CD4-positive, alpha-beta T cell treated with Interleukin-2 at 100 ng/mL for 4 hours (primary cell): ENCODE measurements at places on chromosomes 16 and 17.

DNA sequence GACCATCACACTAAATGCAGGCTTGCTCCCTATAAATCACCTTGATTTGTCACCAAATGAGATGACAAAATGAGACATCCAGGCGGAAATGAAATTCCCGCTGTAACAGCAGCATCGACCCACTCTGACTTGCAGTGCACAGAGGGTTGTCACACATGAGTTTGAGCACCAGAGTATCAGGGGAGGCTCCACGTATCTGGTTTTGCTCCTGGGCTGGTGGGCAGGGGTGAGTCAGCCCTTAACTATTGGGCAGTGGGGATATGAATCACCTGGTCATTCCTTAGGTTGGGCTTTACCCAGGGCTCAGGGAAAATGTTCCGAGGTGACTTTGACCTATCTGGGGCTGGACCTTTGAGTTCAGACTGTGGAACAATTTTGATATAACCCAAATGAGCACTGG is 245.2 kb upstream of the CCL2 start:
- DNase-seq: no peak

GRCh38 chr16:31085411-31085810 is 3.3 kb downstream of the PRSS53 start:
- no peak for DNase-seq

- no peak for DNase-seq
Observed at GRCh38 chr16:65453646-65454045, 331.8 kb upstream of the CDH11 start.

GRCh38 chr17:62643496-62643895 is 16.0 kb downstream of the MRC2 start:
- no peak for DNase-seq

- peak; percentile 88 for DNase-seq
Observed at GRCh38 chr16:22297871-22298733, 893 bp downstream of the POLR3E start.

- DNase-seq: no peak
Observed at GRCh38 chr16:17233318-17234002, 237.3 kb downstream of the XYLT1 start.

DNA sequence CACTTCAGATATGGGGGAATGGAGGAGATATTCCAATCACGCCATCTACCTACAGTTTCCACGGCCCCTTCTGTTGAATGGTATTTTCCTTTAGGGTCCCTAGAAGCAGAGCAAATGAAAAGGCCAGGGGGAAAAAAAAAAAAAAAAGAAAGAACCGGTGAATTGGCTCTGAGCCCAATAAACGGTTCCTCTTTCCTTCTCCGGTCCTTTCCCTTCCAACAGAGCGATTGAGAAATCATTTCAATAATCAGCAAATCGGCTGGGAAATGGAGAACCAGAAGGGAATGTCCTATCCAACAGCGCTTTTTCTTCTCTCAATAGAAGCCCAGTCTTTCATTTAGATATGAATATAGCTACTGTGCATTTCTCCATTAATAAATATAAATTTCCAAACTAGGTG is 26.8 kb upstream of the HOXB13 start:
- no peak for DNase-seq

GRCh38 chr17:38748892-38749222 is 721 bp upstream of the PCGF2 start:
- DNase-seq: no peak

DNA sequence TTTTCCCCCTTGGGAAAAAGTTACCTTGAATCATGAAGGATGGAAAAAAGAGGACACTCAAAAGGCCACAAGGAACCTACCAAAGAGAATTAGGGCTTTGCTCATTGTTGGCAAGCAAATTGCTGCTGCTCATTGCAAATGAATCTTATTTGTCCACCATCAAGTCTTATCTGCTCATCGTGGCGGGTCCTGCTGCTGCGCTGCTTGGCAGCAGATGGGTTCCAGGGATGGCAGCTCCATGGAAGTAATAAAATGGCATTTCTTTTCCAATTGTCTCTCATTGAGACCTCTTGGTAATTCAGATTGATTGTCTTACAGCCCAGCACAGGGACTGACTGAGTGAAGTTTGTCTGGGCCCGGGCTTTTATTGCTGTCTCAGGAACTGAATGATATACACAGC is 118.7 kb downstream of the MRM1 start:
- DNase-seq: no peak

DNA sequence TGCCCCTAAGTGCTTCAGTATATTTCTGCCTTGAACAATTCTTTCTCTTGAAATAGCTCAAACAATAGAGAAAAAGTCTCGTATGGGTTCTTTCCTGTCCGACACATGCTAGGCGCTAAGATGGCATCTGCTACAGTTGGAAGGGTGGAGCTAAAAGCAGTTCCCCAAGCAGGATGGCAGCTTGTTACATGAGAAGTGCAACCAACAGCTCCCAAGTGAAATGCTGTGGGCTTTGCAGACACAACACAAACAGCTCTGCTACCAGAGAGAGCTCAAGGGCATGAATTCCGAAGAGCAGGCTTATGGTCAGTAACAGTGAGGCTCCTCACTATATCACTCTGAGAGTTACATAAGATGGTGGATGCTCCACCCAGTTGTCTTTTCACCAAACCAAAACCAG is 83.8 kb downstream of the VPS53 start:
- no peak for DNase-seq

- no peak for DNase-seq
Observed at GRCh38 chr16:48862087-48862532, 252.1 kb upstream of the N4BP1 start.

DNA sequence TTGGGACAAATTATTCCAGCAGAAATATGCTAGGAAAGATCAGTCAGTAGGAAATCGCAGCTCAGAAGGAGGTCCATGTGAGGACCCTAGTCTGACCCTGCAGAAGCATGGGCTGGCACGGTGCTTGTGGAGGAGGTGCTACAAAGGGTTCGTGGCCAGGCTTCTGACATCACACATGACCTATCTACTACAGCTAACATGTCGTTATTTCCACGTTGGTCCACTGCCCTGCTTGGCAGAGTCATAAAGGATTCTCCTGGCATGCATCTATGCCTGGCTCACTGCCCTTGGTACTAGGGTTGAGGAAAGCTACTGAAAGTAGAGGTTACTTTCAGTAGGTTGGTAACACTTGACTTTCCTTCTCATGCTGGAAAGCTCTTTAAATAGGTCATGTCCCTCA is 118.1 kb upstream of the SHISA6 start:
- no peak for DNase-seq

GRCh38 chr17:37792787-37793186 is 47.9 kb upstream of the HNF1B start:
- no peak for DNase-seq

GRCh38 chr16:47731252-47731651 is 270.1 kb downstream of the PHKB start:
- DNase-seq: no peak

DNA sequence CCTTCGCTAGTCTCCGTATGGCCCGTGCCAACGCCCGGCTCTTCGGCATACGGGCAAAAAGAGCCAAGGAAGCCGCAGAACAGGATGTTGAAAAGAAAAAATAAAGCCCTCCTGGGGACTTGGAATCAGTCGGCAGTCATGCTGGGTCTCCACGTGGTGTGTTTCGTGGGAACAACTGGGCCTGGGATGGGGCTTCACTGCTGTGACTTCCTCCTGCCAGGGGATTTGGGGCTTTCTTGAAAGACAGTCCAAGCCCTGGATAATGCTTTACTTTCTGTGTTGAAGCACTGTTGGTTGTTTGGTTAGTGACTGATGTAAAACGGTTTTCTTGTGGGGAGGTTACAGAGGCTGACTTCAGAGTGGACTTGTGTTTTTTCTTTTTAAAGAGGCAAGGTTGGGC is 2.5 kb downstream of the RPL13 start:
- DNase-seq: no peak

GRCh38 chr16:78742501-78743283 is 643.2 kb downstream of the WWOX start:
- DNase-seq: peak; percentile 92

GRCh38 chr17:42101513-42102292 is 3.4 kb upstream of the ZNF385C start:
- DNase-seq: peak; percentile 62
